ENCODE measurements at places on chromosomes 1 and 21.

DNA sequence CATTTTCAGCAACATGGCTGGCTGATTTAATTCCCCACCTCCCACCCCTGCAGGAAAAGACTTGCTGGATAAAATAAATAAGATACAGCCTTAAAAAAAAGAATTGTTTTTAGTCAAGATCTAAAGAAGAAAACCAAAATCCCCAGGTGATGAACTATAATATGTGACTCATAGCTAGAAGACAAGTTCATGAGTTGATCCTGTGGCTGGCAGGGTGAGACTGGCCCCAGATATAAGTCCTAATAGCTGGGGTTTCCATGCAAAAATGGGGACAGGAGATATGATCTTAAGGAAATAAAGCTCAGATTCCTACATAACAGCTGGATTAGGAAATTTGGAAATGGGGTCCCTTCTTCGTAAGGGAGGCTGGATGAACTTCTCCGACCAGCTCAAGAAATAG lies 21.9 kb upstream of the RGSL1 start:
- DNase-seq = no peak

DNA sequence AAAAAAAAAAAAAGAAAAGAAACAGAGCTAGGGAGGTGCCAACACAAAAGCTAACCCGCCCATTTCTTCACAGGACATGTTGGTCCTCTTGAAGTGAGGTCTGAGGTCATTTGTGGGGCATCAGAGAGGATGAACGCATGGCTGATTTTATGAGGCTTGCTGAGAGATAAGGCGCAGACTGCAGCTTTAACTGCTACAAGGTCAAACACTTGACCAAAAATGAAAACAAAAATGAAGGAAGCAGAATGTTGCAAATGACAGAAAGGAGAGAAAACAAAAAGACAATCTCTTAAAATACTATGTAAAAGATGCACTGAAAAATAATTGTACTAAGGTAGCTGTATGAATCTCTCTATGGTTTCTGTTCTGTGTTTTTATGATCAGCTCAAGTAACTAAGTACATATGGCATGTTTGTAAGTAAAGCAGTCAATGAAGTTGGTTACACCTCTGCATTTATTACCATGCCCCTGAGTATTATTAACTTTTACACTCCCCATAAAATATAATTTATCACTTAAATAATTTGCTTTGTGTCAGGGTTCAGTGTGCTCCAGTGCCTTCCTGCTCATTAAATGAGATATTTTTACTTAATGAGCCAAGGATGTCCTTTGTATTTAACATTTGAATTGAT lies 249.1 kb upstream of the NR5A2 start:
- no peak for DNase-seq

GRCh38 chr1:218330043-218330623 lies 15.0 kb upstream of the TGFB2 start:
- DNase-seq = no peak

- no peak for DNase-seq
Observed at GRCh38 chr1:37233606-37234005, 199.3 kb upstream of the GRIK3 start.

GRCh38 chr1:36857754-36858153 lies 176.6 kb downstream of the GRIK3 start:
- no peak for DNase-seq

- DNase-seq = no peak
Observed at GRCh38 chr1:236815941-236816340, 20.8 kb downstream of the MTR start.

GRCh38 chr1:84749427-84749826 lies 59.2 kb upstream of the SSX2IP start:
- DNase-seq = no peak

GRCh38 chr1:151991663-151992302 lies 1.9 kb downstream of the S100A10 start:
- no peak for DNase-seq

- no peak for DNase-seq
Observed at GRCh38 chr1:8870103-8870502, 8.4 kb downstream of the ENO1 start.

DNA sequence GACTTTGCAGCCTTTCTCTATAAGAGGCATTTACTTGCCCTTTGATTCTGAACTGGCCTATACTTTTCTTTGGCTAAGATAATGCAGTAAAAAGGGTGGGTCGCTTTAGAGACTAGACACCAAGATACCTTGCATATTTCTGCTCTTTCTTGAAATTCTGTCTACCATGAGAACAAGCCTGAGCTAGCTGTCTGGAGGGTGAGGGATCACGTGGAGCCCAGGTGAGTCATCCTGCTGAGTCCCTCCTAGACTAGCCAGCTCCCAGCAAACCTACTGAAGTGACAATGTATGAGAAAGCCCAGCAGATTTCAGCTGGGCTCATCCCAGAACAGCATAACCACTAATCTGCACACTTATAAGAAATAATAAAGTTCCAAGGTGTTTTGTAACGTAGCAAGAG lies 408.0 kb upstream of the KAZN start:
- DNase-seq = no peak

- no peak for DNase-seq
Observed at GRCh38 chr21:32812035-32812434, 40.5 kb upstream of the PAXBP1 start.

- no peak for DNase-seq
Observed at GRCh38 chr1:16387201-16388188, 20.5 kb downstream of the SZRD1 start.

DNA sequence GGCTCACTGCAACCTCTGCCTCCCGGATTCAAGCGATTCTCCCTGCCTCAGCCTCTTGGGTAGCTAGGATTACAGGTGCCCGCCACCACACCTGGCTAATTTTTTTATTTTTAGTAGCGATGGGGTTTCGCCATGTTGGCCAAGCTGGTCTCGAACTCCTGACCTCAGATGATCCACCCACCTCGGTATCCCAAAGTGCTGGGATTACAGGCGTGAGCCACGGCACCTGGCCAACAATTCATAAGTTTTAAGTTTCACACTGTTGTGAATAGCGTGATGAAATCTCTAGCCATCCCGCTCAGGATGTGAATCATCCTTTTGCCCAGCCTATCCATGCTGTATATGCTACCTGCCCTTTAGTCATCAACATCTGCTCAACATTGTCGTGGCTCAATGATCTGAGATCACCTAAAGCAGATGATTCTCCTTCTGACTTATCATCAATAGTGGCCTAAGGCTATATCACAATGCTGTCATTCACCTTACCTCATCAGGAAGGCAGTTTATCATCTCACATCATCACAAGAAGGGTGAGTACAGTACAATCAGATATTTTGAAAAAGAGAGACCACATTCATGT lies 2.6 kb downstream of the PFDN2 start:
- DNase-seq = no peak

DNA sequence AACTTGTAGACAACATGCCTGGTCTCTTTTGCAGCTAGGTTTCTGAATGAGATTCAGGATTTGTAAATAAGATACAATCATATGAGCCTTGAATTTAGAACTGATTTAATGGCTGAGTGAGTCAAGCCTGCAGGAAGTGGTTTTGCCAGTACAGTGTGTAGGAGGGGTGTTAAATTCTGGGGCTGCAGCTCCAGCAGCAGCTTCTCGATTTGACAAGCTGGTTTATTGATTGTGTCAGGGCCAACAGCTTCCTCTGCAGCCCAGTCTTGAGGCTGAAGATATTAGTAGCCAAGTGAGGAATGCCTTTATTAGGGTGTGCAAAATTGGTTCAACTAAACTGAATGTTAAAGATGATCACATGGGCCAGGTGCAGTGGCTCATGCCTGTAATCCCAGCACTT lies 11.5 kb upstream of the PLA2G5 start:
- DNase-seq = no peak

GRCh38 chr1:28039341-28039740 lies 49.1 kb downstream of the EYA3 start:
- no peak for DNase-seq

GRCh38 chr1:225470211-225471108 lies 42.6 kb upstream of the LBR start:
- no peak for DNase-seq

DNA sequence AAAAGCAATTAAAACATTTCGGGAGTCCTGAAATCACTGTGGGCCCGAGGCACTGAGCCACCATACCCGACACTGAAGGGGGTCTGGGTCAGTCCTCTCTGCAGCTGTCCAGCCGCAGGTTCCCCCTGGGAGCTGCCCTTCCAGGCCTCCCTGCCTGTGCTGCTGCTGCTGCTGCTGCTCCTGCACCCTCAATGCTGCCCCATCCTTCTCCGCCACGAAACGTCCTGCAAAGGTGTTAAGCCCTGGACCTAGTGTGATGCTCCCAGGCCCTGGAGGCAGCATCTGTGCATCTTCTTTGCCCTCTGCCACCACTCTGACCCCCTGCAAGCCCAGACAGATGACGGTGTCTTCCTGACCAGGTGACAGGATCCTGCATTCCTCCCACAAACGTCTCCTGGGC lies 513.3 kb downstream of the NPHP4 start:
- no peak for DNase-seq

GRCh38 chr1:33797849-33798248 lies 66.0 kb upstream of the HMGB4 start:
- no peak for DNase-seq

DNA sequence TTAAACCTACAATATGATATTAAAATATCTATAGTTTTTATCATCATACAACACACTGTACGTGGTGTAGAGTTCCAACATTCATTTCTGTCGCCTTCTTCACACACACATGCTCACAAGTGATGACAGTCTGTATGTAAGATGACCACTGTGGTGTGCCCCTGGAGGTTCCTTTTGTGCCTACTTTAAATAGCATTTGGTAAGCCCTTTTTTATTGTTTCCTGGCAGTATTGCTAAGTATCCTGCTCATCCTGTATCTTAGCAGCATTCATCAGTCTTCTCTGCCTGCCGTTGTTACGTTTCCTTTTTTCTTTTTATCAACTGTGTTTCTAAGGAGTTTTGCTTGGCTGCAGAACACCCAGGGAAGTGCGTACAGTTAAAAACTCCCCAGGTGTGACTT lies 231.4 kb downstream of the CHRM3 start:
- DNase-seq = no peak

- DNase-seq = no peak
Observed at GRCh38 chr21:14114251-14114650, 96.5 kb downstream of the LIPI start.

DNA sequence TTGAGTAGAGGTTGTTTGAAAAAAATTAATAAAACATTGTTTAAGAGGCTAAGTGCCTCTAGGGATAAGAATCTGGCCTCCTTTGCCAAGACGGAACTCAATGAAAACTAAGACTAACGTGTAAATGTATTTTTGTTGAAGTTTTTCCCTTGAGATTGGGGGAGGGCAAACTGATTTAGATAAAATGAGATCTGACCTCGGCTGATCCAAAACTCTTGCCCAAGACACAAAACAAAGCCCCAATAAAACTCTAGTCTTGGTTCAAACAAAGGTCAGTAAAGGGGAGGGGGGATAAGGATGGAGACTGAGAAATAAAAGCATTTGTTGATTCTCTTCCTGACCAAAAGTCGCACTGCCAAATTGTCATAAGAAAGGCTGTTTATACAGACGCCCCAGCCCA lies 134.8 kb upstream of the DPT start:
- no peak for DNase-seq

DNA sequence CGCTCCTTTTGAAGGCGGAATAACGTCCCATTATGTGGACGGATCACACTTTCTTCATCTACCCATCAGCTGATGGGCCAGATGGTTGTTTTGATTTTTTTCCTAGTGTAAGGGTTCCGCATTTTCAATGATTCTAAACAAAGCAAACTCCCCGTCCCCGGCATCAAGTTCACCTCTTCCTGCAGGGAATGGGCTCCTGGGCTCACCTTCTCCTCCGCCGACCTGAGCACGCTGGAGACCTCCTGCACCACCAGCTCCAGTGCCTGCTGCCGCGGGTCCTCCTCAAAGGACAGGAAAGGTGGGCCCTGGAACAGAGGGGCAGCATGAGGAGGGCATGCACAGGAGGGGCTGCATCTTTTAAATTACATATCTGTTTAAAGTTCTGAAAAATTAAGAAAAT lies 11.9 kb downstream of the C2CD2 start:
- no peak for DNase-seq

DNA sequence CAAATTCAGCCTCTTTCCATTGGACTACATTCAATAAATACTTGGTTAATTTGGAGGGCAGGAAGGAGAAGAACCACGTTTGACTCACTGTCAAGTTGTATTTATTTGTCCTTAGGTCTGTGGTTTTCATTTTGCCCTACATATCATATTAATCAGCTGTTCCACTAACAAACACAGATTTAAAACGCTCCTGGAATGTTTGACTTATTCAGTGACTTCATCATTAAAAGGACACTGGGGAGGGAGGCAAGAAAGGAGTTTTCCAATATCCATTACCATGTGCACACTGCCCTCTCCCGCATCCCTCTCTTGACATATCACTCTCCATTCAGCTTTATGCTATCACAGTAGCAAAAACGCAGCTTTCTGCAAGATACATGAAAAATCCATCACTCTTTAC lies 98.2 kb upstream of the C1orf87 start:
- DNase-seq = no peak

DNA sequence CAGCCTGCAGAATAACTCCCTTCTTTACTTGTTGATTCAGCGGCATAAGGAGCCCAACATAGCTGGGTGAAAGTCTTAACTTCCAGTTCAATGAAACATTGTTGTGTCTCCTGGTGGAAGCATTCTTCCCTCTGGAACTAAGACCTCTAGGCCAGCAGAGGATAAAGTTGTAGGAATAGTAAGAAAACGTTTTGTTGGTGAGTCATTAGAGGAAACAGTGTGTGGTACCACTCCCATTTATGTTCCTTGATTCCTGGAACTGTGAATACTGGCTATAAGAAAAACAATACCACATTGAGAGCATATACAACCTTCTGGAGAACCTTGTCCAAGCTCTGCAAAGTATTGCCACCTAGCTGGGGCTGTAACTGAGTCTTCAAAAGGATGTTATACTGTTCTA lies 737.4 kb upstream of the ZP4 start:
- no peak for DNase-seq

- no peak for DNase-seq
Observed at GRCh38 chr1:41648230-41648629, 163.7 kb upstream of the EDN2 start.

GRCh38 chr21:38505654-38506523 lies 7.6 kb upstream of the ERG start:
- DNase-seq = no peak

DNA sequence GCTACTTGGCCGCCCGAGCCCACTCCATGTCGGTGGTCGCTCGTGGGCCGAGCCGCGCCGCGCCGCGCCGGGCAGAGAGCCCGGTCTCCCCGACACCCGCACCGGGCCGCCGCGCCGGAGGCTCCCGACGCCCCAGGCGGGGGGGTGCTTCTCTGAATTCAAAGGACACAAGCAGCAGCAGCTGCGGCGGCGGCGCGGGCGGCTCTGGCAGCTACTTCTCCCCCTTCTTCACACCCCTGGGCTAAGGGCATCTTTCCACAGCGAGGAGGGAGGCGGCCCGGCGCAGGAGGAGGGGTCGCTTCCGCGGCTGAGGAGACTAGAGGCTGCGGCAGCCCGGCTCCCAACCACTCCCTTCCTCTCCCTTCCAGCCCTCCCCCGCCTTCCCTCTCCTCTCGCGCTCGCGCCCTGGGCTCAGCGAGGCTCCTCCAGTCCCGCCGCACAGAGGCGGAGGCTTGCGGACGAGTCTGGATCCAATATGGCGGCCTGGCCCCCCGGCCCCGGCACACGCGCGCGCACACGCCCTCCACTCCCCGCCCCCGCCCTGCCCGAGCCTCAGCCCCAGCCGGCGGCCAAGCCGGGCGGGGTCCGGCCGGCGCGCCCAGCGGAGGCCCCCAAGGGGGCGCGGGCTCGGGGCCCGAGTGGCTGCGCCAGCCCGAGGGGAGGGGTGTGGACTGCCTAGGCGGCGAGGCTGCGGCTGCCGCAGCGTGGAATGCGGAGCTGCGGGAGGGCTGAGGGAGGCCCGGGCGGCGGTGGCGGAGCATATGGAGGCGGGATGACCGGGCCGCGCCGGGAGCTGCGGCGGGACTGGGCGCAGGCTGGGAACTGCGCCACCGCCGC lies at the start of gene CDC42BPA:
CDC42BPA (minus strand) TSS at position 477 of the 837 bp plus-strand sequence. CDS start 1,310 bp downstream, outside the sequence.
- peak; percentile 81 for DNase-seq
